ENCODE measurements at places on chromosomes 4 and X.
A peak's percentile ranks its signal among the peaks of the same experiment; 100 is the strongest.

DNA sequence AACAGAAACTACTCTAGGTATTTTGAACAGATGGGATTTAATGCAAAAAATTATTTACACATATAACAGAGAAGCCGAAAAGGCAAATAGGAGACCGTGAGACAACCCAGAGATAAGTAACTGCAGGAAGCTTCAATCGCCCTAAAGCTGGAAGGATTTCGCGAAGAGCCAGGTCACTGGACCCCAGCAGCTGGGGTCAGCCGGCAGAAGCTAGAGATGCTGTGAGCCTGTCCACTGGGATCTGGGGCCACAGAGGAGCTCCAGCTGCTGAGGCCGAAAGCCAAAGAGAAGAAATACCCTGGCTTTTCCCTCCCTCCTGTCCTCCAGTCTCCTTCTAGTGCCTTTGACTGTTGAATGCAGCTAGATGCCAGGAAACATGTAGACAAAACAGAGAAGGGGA lies 192.8 kb upstream of the BCOR start:
- DNase-seq = no peak

DNA sequence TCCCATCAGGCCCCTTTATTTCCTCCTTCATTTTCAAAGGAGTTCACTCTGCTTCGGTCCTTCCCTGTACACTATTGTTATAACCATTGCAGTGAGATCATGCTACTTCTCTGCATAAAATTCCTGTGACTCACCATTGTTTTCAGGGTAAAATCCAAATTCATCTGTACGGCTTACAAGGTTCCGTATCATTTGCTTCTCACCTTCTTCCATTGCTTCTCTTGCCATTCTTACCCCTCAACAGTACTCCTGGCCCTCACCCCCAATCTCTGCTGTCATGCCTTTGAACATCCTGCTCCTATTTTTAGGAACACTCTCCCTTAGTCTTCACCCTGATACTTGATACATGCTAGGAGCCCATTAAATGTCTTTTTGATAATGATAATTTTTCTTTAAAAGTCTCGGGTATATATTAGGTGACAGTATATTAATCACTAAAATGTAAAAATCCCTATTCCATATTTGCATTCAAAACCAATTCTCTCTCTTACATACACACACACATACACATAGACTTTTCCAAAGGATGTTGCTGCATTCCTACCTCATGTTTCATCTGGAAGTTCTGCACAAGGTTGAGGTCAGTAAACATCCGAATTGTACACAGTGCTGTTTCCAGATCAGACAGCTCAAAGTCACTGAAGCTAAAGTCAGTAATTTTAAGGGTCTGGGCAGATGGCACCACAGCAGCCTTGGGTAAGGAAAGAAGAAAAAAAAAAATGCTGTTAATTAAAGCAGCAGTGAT lies 103.4 kb downstream of the PDE5A start:
- peak; percentile 78 for DNase-seq

- DNase-seq = peak; percentile 88
These were observed 33.9 kb upstream of the HPF1 start for GRCh38 chr4:169791527-169792156.

GRCh38 chr4:139489638-139490037 lies 35.7 kb downstream of the RAB33B start:
- no peak for DNase-seq

DNA sequence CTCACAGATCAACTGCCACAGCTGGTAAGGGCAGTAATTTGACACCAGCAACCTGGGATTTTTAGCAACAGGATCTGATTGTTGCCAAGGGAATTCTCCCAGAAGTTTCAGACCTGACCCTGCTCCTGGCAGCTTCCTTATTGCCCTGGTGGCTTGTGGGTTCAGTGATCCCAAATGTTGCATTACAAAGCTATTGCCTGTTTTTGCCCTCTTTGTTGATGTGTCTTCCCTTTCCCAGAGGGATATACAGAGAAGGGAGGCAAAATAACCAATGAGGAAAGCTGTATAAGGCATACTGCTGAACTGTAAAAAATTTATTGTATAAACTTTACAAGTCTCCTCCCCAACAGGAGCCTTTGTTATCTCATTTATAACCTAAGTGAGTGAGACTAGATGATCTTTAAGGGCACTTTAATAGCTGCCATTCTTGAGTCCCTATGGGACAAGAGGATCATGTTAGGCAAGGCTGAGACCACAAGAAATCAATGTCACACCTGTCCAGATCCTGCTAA lies 22.2 kb downstream of the VSIG4 start:
- no peak for DNase-seq

DNA sequence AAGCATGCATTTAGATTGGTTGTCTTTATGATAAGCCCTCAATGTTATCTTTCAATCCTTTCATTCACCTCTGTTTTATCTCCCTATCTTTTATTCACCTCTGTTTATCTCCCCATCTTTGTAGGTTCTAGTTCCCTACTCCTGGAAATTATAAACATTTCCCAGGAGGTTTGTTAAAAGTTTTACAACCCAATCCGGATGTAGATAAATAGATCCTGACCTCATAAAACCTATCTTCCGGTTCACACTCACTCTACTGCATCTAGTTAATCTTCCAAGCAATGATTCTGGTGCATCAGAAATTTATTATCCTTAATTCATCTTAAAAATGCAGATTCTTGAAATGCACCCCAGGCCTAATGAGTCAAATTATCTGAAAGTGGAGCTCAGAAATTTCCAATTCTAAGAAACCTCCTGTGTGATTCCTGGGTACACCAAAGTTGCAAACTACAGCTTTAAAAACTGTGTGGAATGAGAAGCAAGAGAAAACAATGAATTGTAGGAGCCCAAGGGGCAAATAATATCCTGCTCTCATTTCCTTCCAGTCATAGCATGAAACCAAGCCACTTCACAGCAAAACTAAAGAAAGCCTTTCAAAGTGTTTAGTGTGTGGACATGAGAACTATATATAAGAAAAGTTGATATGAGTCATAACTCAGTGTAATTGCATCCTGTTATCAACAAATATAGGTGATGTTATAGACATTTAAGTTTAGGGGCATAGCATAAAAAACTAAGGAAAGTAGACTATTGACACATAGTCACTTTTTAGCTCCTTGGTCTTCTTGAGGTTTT lies 51.1 kb upstream of the UGT8 start:
- no peak for DNase-seq

DNA sequence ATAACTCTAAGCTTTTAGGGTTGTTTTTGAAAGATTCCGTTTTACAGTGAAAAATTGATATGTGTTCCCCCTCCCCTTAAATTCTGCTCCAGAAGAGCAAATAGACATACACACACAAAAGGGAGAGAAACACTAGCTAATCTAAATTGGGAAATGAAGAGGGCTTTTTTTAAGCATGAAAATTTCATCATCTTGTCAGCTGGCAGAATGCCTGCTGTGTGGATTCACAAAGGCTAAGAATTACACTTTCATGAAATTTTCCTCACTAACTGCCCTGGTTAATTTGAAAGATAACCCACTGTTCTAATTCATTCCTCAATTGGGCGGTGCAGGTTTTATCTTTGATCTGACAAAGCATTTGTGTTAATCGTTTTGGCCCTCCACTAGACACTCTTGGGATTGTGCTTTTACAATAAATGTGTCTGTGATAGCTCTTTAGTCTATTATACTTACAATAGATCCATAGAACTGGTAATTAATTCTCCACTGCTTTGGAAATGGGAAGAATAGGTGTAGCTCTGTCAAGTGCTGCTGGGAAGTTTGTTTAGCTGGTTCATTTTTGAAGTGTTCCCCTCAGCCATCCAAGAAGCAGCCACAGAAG lies 152.9 kb downstream of the POLA1 start:
- no peak for DNase-seq

DNA sequence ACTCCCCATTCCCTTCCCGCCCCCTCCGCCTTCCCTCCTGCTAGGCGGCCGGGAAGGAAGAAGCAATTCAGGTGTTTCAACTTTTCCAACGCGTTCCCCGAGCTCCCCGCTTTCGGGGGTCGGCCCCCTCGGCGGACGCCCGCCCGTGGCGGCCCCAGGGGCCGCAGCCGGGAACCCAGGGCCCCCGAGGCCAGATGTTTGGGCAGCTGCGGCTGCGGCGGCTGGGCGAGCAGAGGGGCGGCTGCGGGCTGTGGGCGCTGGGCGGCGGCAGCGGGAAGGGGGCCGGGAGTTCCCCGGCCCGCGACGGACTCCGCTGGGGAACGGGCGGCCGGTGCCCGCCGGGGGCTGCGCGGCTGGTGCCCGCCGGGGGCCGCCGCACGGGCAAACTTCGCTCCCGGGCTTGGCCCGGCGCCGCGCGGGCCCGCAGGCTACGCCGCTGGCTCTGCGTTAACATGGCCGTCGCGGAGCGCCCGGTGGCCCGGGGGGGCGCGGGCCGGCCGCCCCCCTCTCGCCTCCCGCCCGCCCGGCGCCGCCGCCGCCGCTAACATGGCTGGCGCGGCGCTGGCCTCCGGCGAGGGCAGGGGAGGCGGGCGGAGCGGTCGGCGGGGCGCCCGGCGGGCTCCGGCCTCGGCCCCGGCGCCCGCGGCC lies 510 bp downstream of the HMGB3 start:
- peak; percentile 80 for DNase-seq

DNA sequence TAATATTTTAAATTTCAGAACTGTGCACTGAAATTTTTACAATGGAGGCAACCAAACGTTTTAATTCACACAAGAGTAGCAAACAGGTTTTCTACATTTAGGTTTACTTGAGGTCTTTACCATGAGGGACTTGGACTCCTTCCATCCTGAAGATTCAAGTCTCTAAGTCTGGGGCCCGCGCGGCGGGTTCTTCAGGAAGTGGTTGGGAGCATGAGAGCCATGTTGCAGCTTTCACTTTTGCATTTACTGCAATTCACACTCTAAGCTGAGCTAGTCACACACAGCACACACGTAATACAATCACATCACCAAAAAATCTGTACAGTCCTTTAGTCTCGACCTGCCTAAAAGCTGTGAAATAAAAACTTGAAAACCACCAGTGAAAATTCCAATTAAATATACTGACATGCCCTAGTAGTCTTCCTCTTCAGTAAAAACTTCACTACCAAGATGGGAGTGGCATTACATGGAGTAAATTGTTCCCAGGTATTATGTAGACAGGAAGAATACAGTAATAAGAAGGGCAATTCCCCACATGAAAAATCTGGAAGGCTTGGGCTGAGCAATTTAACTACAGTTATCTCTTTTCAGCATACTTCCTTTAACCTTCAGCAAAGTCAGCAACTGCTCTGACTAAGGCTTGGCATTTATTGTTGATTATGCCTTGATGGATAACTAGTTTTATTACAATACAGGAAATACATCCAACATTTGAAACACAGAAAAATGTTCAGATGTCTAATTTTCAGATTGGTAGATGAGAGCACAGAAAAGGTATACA lies 571.1 kb upstream of the DIPK2B start:
- no peak for DNase-seq

DNA sequence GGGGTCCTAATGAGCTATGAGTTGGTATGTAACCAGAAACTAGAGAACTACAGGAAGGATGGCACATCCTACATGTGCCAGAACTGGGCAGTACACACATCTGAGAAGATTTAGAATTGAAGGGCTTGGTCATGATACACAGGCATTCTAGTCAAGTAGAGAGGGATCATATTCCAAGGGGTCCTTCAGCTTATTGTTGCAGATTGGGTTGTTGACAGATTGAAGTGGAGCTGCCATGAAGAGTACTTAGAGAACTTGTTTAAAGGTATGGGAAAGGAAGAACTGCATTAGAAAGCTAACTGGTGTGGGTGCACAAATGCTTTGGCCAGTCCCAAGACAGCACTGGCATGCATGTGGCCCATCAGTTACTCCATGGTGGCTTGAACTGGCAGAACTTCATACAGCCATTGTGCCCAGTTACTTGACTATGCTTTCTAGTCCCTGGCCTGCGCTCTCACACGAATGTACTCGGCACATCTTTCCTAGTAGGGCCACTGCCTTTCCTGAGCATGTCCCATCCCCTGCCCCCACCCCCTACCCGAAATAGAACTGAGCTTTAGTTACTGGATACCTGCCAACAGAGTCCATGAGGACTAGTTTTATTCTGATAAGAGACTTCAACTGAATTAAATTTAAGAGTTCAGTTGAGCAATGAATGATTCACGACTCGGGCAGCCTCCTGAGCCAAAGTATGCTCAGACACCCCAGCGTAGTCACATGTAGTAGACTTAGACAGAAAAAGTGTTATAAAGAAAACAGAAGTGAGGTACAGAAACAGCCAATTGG lies 64.0 kb downstream of the CCNG2 start:
- DNase-seq = no peak

DNA sequence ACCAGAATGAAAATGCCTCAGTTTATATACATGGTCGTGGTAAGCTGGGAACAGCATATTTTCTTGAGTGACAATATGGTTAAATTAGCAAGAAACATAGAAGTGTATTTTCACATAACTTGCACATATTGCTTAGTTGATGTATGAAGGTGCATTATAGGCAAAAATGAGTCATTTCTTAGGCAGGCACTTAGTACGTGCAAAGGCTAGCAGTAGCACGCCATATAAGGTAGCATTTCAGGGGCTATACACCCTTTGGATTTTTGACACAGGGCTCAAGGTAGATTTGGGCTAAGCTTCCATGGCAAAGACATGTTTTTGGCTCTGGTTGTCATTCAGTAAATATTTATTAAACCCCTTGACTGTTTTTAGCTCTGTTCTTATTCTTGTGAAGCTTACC lies 33.1 kb downstream of the PCDH7 start:
- DNase-seq = no peak

- no peak for DNase-seq
These were observed 87.5 kb downstream of the PPP3CA start for GRCh38 chr4:101259876-101260275.

DNA sequence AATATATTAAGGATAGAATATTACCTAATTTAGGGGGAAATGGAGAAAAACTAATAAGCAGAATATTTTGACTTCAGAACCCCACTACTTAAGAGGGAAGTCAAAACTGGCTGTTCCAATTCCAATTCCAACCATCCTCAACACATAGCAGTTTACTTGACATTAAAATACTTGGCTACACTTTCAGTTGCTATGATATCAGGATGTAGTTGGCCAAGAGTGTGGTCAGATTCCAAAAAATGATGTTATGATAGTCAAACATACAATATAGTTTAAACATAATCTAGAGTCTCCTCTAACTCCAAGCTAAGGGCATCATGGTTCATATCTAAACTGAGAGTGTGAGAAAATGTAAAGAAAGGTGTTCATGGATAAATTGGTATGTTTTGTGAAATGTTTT lies 16.5 kb upstream of the SMIM14 start:
- no peak for DNase-seq

All from osteoblast (primary cell).